ENCODE measurements at places on chromosomes 3 and 15. TPM values are rescaled to one million over a fixed set of nuclear protein-coding genes. Genes with fewer than 3 reads are reported as not detected.

DNA sequence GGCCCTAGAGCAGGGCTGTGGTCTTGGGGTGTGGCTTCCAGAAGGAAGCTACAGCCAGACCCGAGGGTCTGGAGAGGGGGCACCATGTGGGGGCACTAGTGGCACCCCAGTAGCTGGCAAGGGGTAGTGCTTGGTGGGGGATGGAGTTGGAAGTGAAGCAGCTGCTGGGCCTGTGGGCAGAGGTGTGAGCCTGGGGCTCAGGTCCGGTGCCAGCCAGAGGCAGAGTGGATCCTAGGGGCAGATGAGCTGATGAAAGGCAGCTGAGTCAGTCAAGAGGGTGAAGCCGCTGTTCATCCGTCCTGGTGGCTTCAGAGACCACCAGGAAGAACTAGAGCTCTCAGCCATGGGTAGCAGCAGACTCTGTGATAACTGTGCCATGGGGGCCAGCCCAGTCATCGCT lies 172.6 kb downstream of the TBC1D2B start:
- no peak overlapping the region for H3K27ac ChIP-seq
- DNase-seq = no peak
- H3K27me3 ChIP-seq = no peaks in the 10 kb centered on the region
- H3K4me3 ChIP-seq = no peak overlapping the region

- H3K4me3 ChIP-seq = no peak overlapping the region
- no peaks in the 10 kb centered on the region for H3K4me1 ChIP-seq
- H3K27ac ChIP-seq = no peak overlapping the region
- no peaks in the 10 kb centered on the region for H3K36me3 ChIP-seq
- H3K27me3 ChIP-seq = peaks cover 5% of the 10 kb centered on the region
These were observed 163.4 kb upstream of the GADL1 start for GRCh38 chr3:31057891-31058290.

GRCh38 chr3:149613988-149614387 lies 43.8 kb downstream of the WWTR1 start:
- DNase-seq = peak; percentile 66
- H3K36me3 ChIP-seq = peaks cover 4% of the 10 kb centered on the region
- no peak overlapping the region for H3K4me3 ChIP-seq
- peaks cover 96% of the 10 kb centered on the region for H3K4me1 ChIP-seq
- H3K27ac ChIP-seq = peak overlapping the region; percentile 83
- no peaks in the 10 kb centered on the region for H3K27me3 ChIP-seq

- no peak overlapping the region for H3K27ac ChIP-seq
- no peak overlapping the region for H3K4me3 ChIP-seq
- H3K36me3 ChIP-seq = no peaks in the 10 kb centered on the region
These were observed 1.3 kb upstream of the RBP1 start for GRCh38 chr3:139540651-139541531.

DNA sequence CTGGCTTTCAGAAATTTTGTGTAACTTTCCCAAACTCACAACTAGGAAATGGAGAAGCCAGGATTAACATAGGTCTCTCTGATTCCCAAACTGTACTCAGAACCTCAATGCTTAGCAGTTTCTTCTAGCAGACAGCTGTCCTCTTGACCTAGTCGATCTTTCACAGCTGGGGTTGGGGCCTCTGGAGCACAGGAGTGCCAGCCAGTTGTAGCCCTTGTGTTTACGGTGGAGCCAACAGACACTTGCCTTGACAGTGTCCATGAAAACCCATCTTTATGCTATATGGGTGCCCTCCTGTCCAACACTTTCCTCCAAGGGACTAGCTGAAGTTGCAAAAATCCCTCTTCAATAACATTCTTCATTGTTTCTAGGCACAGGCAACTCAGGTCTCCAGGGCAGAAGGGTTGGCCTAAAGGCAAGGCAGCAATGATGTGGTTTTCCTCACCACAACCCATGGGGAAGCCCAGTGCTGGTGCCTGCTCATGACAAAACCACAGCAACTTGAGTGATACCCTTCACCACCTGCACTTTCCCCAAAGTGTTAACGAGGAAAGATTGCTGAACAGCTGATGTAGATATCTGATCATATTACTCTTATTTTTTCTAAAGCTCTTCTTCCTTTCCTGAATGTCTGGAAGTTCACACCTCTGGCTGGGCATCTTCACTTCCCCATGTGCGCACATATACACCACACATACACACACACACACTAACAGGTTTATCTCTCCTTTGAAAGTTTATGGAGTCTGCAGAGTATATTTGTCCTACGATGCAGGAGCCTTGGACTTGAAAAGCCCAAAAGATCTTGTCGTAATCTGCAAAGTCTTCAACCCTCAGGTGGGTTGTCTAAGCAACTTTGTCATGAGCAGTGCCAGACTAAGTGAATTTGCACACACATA lies 11.0 kb upstream of the KNG1 start:
- no peaks in the 10 kb centered on the region for H3K27me3 ChIP-seq
- no peak overlapping the region for H3K27ac ChIP-seq
- H3K4me3 ChIP-seq = no peak overlapping the region
- no peaks in the 10 kb centered on the region for H3K4me1 ChIP-seq
- H3K36me3 ChIP-seq = no peaks in the 10 kb centered on the region

- H3K27ac ChIP-seq = peak overlapping the region; percentile 77
- H3K4me3 ChIP-seq = no peak overlapping the region
- peak; percentile 97 for DNase-seq
- H3K4me1 ChIP-seq = peaks cover 9% of the 10 kb centered on the region
- no peaks in the 10 kb centered on the region for H3K36me3 ChIP-seq
- H3K27me3 ChIP-seq = no peaks in the 10 kb centered on the region
These were observed 35.7 kb downstream of the SQOR start for GRCh38 chr15:45670511-45670910.

DNA sequence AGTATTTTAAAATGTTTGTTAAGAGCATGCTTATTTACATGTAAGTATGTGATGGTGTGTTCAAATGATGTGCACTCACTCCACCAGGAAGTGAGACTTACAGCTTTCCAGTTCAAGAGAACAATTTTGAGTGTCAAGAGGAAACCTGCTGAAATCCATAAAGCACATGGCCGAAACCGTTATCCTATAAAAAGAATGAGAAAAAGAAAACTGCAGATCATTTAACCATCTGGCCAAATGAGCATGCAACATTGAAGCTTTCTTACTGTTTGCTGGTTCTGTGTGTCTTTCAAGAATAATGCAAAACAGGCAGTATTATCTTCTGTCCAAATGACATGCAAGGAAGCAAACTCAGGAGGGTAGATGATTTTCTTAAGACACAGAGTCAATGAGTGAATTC lies 26.3 kb downstream of the GABRR3 start:
- no peak overlapping the region for H3K4me3 ChIP-seq
- no peaks in the 10 kb centered on the region for H3K36me3 ChIP-seq
- H3K27ac ChIP-seq = no peak overlapping the region
- no peak for DNase-seq

DNA sequence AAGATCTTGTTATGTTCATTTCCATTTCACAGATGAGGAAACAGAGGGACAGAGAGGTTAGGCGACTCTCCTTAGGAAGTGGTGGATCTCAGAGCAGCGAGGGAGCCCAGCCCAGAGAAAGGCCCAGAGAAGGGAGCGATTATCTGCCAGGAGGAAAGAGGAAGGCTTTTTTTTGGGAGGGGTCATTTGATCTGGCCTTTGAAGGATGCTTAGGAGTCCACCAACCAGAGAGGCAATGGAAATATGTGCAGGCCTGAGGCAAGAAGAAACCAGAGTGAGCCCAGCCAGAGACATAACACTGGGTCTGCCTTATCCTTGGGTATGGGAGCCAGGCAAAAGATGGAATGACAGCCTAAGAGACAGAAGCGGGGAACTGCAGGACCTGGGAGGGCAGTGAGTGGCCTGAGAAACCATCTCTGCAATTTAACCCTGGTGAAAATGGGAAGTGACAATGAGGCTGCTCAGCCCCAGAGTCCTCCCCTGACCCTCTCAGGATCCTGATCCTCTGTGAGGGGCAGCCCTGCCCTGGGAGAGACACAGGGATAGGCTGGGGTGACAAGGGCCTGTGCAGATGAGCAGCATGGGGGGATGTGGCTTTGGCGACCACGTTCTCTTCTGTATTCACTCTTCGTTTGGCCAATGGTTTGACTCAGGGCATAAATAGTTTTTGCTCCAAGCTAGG lies 163.2 kb downstream of the WNT7A start:
- H3K4me3 ChIP-seq = no peak overlapping the region
- H3K27ac ChIP-seq = no peak overlapping the region
- DNase-seq = no peak
- no peaks in the 10 kb centered on the region for H3K4me1 ChIP-seq
- H3K36me3 ChIP-seq = no peaks in the 10 kb centered on the region

- H3K27ac ChIP-seq = no peak overlapping the region
- H3K27me3 ChIP-seq = no peaks in the 10 kb centered on the region
- peaks cover 41% of the 10 kb centered on the region for H3K36me3 ChIP-seq
- DNase-seq = no peak
- H3K4me1 ChIP-seq = peaks cover 10% of the 10 kb centered on the region
These were observed 19.5 kb downstream of the AMOTL2 start for GRCh38 chr3:134354612-134355251.

Gene GALNT15
- 1.7 TPM for total RNA-seq

Gene GHSR
- total RNA-seq = not detected

Gene ZNF662
- 0.83 TPM for total RNA-seq

Gene TTLL13
- total RNA-seq = not detected

Gene SLC27A2
- not detected for total RNA-seq

Gene PARP6
- total RNA-seq = 41.1 TPM

Gene GABPB1
- total RNA-seq = 59.7 TPM

Gene RHOV
- total RNA-seq = 0.18 TPM

Measured in endothelial cell of umbilical vein (primary cell).